ENCODE measurements at places on chromosomes 4 and X.

GRCh38 chr4:88623097-88623496 is 30.8 kb downstream of the HERC3 start:
- DNase-seq: no peak

DNA sequence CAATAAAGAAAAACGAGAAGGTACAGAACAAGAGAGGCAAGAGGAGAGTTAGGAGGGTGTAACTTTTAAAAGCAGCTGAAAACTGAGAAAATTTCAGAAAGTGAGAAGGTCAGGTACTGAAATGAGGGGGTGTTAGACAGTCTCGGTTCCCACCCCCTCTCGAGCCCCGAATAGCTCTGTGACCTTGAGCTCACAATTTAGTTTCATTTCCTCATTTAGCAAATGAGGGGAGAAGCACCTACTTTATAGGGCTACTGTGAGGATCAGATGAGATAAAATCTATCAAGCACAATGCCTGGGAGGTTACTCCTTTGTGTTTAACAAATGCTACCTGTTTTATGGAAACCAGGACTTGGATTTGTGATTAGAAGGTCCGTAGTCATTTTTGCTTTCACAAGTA is 4.9 kb downstream of the UGT8 start:
- no peak for DNase-seq

DNA sequence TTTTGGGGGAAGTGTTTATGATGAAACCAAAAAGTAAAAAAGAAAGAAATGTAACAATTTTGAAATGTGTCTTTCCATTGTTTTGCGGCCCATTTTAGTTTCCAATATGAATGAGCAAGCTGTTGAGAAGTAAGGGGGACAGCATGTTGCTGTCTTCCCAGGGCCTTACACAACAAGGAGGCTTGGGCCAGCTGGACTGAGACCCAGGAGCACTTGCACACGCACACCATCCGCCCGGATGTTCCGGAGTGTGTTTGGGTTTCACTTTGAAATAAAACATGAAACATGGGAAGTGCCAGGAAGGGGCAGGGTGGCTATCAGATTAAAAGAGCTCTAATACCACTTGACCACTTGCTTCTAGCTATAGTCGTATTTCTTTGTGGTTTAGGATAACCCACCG is 144.4 kb downstream of the NHS start:
- no peak for DNase-seq

DNA sequence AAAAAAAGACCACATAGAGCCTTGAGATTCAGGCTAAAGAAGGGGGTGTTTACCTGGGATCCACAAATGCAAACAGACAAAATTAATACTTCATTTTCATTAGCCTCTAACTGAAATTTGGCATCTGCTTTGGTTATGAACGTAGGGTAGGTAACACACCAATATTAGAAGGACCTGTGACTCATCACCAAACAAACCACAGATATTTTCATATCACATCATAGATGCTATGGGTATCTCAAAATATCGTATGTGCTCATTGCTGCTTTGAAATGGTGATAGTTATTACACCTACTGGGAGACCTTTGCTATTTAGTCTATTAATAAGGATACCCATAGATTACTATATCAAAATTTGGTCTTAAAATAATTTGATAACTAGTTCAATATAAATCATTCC is 180.6 kb upstream of the MAP3K15 start:
- DNase-seq: no peak

- DNase-seq: no peak
Measured at GRCh38 chr4:86626066-86626465, 32.0 kb downstream of the PTPN13 start.

DNA sequence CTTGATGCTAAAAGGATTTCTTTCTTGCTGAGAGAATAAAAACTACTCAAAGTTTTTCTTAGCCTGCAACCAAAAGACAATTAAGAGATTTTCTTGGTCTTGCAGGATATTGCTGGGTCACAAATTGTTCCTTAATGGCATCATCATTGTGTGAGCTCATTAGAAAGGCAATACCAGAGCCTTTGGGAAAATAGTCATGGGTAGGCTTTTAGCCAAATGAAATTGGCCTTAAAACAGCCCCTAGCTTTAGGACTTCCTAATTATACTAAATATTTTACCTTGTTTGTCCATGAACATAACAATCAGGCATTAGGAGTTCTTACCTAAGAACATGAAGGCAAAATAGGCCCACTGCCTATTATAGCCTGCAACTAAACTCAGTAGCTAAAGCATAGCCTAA is 10.4 kb upstream of the FAM13A start:
- DNase-seq: no peak

DNA sequence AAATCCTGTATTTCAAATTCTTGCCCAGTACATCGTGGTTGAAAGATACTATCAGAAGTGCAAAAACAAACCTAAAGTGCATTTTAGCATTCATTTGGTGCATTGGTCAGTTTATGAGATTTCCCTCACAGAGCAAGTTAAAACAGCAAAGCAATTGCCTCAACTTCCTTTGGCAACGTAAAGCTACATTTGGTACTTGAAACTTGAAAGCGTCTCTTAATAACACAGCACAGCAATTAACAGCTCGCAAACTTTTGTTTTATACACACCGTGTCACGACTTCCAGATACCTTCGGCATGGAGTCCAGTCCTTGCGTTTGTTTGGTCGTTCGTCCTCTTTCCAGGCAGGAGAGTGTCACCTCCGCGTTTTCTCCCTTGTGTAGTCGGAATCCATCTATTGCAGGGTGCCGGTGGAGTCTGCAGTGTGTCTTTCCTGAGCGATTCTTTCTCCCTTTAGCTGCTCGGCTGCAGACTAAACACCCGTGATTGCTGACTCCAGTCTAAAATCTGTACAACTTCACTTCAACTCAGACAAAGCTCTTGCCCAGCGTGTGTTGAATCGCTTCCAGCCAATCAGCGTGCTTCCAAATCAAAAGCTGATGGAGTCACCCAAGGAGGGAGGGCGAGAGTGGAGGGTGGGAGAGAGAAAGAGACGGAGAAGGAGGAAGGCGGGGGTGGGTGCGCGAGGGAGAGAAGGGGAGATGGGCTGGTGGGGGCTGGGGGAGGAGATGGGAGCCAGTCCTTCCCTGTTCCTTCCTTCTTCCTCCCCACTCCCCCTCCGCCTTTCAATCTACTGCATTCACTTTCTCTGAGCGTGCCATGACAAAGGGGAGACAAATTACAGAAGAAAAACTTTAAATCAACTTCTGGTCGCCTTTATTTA is at the start of gene PCDH18:
Gene PCDH18 (minus strand): TSS at position 509 of the 883 bp plus-strand sequence. CDS start 406 bp downstream, at position 103.
- DNase-seq: no peak

DNA sequence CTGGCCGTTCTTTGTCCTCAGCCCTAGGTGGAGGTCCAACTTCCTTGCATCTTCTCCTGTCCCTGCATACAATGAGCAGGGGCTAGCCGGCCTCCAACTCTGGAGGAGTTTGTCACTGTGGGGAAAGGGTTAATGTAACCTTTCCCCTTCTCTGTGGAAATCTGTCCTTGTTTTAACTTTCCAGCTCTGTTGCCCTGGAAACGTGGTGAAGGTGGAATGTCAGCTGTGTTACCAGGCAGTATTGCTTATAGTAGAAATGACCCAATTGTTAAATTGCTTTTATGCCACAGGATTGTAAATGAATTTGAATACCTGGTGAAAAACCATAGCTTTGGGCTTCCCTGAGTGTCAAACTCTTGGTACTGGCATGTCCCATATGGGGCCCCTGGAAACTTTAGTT is 131.6 kb upstream of the SCML1 start:
- DNase-seq: no peak

DNA sequence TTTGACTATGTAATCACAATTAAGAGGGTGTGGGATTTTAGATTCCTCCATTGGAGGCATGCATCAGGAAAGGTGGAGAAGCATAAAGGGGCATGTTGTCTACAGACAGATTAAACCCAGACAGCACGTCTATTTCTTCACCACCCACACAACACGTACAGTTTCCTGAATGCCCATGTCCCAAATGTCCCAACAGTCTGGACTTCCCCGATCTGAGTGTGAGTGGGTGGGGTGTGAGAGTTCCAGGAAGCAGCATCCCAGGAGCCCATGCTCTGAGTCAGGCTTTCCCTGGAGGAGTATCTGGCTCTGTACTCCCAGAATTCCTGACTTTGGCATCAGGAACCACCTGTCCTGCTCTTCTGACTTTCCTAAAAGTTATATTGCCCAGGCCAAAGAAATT is 30.8 kb upstream of the NDP start:
- DNase-seq: no peak

DNA sequence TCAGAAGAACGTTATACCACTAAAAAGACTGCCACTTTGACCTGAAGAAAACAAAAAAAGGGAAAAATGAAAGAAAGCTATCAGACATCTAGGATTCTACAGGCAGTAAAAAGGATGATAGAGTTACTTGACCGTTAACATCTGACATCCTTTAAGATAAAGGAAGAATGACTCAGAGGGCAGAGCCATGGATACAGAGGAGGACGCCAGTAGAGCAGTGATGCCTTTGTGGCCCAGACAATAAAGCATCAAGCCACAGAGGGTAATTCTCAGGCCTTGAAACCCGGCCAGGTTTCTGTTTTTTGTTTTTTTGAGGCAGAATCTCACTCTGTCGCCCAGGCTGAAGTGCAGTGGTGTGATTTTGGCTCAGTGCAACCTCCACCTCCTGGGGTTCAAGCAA is 9.5 kb upstream of the BEX1 start:
- DNase-seq: no peak

DNA sequence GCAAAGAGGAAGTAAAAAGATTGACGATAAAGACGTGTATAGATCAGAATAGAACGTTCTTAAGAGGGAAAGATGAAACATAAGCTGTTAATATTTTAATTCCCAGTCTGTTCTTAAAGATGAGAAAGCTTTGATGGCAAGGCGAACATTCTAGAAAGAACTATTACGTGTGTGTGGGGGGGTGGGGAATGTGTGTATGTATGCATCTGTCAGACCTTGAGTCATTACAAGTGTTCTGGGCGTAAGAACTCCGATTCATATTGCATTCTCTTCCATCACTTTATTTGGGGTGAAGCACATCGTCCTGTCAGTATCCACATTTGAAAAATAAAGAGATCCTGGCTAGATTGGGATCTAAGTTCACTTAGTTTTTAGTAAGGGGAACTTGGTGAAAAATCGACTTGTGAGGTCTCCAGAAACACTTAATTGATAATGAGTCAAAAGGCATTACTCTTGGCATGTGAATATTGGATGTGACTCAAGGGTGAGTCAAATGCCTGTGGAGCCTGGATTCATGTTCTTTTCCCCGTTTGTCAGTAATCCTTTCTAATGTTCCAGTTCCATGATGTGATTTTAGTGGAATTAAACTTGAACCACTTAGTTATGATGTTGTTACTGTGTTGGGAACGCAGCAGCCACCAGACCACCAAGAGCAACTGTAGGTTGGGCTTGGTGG is 3.1 kb downstream of the SMS start:
- no peak for DNase-seq

DNA sequence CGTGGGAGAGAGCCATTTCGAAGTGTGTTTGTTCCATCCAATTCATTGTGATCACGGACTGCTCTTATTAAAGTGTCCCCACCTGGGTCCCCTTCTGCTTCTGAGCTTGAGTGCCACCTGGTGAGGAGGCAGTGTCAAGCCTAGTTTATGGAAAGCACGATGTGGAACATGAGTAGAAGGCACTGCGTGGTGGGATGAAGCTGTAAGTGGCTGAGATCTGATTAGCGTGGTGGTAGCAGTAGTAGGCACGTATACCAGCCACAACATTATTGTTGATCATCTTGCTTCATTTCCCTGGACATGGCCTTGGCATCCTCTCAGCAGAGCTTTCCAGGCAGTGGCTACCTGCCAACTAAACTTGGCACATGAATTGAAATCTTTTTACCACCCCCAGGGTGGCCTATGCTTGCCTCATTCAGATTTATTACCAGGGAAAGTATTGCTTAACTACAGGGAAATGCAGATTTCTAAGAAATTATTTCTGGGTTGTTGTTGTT is 46.4 kb downstream of the GPAT3 start:
- no peak for DNase-seq

GRCh38 chrX:17638731-17639130 is 98.6 kb upstream of the SCML1 start:
- no peak for DNase-seq

GRCh38 chr4:138341739-138342415 is 99.7 kb upstream of the SLC7A11 start:
- no peak for DNase-seq
